ENCODE measurements at places on chromosomes 2 and 18.

GRCh38 chr2:31197166-31197565 is 20.1 kb downstream of the CAPN14 start:
- DNase-seq = no peak

GRCh38 chr2:181683518-181684453 is 3.5 kb upstream of the NEUROD1 start:
- no peak for DNase-seq

DNA sequence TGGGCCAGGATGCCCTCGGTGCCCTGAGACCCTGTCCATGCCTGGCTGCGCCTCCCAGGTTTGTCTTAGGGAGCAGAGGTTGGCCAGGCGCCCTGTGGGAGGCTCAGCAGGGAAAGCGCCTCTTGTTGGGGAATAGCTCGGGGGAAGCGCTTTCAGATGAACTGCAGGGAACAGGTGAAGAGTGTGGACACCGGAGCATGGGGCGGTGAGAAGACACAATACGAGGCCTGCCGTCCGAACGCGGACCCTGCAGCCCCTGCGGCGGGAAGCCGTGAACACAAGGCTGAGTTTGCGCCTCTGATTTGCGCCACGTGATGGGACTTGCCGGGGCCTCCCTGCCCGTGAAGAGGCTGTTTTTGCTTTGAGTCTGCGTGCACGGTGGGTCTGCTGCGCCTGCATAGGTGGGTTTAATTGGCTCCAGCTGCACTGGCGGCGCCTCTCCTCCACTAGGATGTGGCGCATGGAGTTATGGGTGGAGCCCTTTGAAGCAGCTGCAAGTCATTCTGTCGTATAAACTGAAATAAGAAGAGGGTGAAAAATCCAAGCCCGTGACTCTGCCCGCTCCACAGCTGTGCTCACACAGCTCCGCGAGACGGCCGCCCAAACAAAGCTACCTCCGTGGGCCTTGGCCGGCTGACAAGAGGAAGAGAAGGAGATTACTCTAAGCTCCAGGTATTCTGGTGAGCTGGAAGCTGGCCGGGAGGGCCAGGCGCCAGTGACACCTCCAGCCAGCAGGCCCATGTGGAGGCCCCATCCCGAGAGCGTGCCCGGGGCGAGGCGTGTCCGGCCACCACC is 103.5 kb upstream of the CTDP1 start:
- DNase-seq = peak; percentile 42

- no peak for DNase-seq
These were observed 47.9 kb downstream of the E2F6 start for GRCh38 chr2:11417946-11418585.

GRCh38 chr2:120251880-120252224 is 800 bp upstream of the RALB start:
- DNase-seq = no peak

GRCh38 chr2:159926695-159927094 is 128.7 kb upstream of the CD302 start:
- DNase-seq = no peak

DNA sequence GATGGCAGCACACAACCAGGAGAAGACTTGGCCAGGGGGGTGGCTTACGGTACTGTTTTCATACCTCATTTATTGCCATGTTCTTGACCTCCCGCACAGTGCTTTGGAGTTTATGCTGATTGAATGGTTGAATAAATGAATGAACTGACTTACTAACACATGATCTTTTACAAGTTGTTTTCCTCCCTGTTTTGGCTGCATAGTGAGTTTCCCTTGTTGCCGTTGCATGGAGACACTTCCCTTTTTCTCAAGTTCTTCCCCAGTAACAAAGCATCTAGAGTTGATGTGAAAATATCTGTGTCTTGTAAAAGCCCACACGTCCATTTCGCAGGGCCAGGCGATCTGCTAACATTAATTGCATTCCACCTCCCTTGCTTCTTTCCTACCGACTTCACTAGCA is 35.7 kb upstream of the RAB1A start:
- no peak for DNase-seq

DNA sequence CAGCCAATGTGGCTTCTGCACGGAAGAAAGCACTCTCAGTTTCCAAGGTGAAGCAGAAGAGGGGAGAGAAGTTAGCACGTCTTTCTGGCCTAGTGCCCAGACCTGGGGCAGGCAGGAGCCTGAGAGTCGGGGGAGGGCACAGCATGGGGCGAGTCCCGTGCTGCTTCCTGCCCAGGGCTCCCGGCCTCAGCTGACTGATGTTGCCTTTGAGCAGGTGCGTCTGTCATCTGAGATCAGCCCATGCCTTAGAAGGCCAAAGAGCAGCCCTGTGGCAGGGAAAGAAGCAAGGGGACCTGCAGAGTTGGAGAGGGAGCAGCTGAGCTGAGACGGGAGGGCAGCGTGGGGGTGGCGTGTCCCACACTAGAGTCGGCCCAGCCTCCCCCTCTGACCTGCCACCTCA is 3.3 kb downstream of the KCNIP3 start:
- no peak for DNase-seq

DNA sequence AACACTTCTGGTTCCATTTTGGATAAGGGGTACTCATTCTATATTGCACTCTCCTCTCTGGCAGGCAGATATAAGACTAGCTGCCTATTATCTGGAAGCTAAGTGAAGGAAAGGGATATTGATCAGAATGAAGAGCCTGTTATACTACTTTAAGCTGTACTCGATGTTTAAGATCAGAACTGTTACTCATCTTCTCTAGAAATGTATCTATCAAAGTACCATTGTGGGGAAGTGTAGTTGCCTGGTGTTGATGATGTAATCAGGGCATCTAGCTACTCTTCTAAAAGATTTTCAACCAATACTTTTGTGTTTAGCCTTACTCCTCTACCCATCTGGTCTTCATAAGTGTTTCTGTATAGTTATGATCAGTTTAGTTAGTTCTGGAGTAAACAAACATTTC is 5.8 kb downstream of the CAMKMT start:
- DNase-seq = no peak

DNA sequence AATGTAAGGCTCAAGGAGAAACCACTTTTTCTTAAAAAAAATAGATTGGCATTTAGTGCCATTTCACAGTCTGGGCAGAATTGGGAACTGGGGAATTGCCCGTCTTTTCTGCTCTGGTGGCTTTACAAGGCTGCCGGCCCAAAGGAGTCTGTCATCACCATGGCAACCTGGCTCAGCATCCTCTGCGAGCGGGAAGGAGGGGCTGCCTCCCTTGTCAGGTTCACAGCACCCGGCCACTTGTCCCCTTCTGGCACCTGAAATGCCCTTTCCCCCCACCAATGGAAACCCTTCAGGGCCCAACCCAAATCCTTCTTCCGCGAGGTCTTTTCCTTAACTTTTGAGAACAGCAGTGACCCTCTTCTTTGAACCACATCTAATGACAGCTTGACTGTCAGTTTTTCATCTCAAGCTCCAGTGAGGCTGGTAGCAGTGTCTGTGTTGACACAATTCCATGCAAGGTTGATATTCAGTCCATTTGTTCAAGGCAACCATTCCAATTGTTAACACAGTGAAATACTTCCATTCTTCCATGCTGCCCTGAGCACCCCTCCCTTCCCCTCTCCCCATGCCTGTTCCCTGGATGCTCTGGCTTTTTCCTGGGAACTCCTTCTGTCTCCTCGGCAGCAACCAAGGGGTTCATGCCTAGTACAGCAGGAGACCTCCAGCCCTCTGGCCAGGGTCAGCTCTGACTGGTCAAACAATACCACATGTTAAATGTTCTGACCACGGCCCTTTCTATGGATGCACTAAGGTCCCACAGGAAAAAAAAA is 79.6 kb downstream of the DNER start:
- DNase-seq = peak; percentile 14

DNA sequence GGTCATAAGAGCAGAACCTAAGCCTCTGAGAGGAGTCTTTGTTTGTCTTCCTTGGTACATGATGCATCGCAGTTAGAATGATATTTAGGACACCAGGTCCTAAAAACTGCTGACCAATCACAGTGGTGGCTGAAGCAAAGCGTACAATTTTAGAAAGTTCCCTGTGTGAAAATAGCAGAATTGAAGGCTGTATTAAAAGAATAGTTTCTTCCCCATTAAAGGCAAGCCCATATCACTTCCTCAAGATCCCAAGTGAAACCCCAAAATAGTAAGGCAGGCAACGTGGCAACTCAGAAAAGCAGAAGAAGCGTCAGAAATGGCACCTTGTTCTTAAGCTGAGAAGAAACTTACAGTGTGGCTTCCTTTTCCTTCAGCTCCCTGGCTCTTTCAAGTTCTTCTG is 154.8 kb upstream of the PGAP1 start:
- no peak for DNase-seq

- DNase-seq = peak; percentile 12
These were observed 34.8 kb downstream of the HAT1 start for GRCh38 chr2:171957061-171957460.

DNA sequence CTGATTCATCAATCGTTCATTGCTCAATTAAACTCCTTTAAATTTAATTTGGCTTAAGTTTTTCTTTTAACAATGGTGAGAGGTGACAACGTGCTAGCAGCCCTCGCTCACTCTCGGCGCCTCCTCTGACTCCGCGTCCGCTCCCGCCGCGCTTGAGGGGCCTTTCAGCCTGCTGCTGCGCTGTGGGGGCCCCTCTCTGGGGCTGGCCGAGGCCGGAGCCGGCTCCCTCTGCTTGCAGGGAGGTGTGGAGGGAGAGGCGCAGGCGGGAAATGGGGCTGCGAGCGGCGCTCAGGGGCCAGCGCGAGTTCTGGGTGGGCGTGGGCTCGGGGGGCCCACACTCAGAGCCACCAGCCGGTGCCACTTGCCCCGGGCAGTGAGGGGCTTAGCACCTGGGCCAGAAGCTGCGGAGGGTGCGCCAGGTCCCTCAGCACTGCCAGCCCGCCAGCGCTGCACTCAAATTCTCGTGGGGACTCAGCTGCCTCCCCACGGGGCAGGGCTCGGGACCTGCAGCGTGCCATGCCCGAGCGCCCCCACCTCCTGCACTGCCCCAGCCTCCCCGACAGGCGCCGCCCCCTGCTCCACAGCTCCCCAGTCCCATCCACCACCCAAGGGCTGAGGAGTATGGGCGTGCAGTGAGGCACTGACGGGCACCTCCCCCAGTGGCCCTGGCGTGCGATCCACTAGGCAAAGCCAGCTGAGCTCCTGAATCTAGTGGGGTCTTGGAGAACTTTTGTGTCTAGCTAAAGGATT is 19.6 kb downstream of the ANKMY1 start:
- no peak for DNase-seq

GRCh38 chr18:12857215-12857905 is 26.7 kb downstream of the PTPN2 start:
- DNase-seq = no peak

GRCh38 chr2:29066997-29067605 is 7.2 kb downstream of the PCARE start:
- DNase-seq = no peak

DNA sequence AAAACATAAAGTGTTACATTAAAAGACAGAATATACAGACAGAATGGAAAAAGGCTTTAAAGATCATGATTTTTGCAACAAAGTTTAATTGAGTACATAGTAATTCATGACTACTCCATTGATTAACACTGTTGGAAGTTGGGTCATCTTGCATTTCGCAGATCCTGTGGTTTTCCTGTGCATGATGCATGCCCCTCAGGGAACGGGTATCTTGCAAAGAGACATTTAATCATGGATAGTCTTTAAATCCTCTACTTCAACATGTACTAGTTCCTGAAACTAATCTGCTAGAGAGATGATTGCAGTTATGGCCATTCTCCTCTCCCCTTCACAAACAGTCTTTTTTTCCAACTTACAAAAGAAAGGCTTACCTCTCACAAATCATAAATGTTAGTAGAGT is 155.6 kb upstream of the DSEL start:
- DNase-seq = no peak

- no peak for DNase-seq
These were observed 997.9 kb upstream of the CELF4 start for GRCh38 chr18:38563396-38563980.

- DNase-seq = peak; percentile 88
These were observed 300.1 kb downstream of the NOL4 start for GRCh38 chr18:33924576-33924975.

GRCh38 chr2:82795446-82795845 is 1663.6 kb downstream of the SUCLG1 start:
- no peak for DNase-seq

- peak; percentile 61 for DNase-seq
These were observed 1.5 kb downstream of the KLF7 start for GRCh38 chr2:207164006-207164831.

DNA sequence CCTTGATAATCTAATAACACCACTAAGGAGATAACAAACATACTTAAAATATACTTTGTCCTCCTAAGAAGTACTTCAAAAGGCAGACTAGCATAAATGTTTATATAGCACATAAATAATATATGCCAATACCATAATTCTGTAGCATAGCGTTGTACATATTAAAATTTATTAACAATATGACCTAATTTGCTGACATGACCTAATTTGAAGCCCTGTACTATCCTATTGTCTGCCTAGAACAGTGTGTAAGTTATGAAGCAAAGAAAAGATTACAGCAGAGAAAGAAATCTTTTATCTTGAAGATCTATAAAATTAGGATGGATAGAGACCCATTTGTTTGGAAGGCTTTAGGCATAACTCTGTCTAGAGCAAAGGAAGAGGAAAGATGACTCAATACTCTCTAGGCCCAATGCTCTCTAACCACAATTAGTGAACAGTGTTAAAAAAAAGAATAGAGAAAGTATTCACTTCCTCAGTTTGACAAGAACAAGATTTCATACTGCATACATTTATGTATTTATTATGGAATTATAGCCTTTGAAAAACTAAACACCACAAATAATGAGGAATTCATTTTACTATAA is 231.3 kb downstream of the ZRANB3 start:
- DNase-seq = no peak

DNA sequence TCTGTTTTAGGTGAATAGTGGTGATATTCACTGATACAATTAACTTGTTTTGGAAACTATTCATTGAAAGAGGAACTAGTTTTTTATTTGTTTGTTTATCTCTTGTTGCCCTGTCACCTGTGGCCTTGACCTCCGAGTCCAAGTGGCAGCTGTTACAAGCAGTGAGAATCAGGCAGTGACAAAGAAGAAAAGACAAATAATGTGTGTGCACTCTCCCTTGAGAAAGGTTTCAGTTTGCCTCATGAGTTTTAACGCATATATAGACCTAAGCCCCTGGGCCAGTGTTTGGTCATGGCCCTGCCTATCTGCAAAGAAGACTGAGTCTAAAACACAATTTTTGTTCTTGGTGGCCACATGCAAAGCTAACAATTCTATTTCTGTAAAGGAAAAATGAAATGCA is 15.3 kb downstream of the KYNU start:
- no peak for DNase-seq

DNA sequence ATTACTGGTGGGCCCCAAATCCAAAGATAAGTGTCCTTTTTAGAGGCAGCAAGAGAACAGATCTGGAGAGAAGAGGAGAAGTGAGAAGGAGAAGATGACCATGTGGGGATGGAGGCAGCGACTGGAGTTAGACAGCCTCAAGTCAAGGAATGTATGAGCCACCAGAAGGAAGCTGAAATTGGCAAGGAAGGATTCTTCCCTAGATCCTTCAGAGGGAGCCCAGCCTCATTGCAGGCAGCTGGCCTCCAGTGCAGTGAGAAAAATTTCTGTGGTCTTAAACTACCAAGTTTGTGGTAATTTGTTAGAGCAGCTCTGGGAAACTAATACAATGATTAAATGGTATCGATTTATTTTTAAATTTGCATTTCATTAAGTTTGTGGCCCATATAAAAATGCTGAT is 167.9 kb downstream of the NCKAP5 start:
- DNase-seq = no peak

Measured in NCI-H748 treated with DMSO at 0.1 percent for 48 hours (cell line).